ENCODE measurements at places on chromosomes 5 and 9.

GRCh38 chr9:134476942-134477335 lies 150.7 kb downstream of the RXRA start:
- no peak for DNase-seq

DNA sequence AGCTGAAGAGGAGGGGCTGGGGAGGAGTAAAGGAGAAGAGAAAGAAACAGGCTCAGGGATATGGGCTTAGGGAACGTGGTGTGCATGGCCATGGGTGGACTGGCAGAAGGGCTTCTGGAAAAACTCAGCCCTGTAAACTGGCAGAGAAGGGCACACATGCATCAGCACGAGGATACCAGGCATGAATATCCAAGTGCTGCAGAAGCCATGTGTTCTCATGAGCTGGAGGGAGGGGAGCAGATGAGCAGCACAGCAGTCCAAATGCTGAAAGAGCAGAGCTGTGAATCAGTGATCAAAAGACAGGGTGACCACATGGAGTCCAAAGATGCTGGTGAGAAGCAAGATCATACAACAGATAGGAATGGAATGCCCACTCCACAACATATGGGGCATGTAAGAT lies 72.3 kb downstream of the SEMA5A start:
- DNase-seq: no peak

DNA sequence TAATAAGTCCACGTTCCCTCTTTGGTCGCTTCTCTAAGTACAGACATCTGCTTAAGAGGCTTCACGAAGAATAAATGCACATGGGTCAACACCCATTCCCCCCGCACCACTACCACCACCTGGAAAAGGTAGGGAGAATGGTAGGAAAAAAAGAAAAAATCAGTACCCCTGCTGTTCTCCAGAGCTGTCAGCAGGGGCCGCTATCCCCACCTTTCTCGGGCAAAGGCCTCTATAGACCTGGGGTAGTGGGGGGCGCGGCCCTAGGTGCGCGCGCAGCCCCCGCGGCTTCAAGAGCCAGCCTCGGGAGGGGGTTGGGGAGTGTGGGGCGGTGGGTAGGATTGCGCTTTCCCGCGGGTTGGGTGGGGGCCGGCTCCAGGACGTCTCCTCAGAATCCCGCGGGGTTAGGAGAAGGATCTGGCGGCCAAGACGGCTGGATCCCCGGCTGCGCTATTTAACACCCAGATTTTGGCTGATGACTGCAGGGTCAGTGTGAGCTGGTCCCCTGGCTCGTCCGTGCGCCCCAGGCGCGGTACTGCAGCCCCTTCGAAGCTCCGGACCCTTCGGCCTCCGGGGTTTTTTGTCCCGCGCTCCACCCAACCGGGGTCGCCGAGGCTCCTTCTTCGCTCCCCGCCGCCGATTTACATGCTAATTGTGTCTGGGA lies 1.6 kb upstream of the SEMA6A start:
- no peak for DNase-seq

DNA sequence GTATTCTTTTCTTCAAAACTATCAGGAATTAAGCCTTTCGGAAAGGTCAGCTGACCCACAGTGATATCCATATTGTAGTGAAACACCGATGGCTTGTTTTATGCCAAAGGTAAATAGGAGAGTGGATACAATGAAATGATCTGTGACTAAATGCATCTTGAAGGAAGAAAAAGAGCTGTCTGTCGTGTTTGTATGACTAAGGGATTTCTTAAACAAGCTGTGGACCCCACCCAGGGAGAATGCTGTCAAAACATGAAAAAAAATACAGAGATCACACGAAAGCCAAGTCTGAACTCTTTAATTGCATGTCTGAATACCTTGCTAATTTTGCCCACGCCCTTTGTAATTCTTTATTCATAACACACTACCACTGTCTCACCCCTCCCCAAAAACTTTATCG lies 286.4 kb upstream of the WWC1 start:
- DNase-seq: no peak

DNA sequence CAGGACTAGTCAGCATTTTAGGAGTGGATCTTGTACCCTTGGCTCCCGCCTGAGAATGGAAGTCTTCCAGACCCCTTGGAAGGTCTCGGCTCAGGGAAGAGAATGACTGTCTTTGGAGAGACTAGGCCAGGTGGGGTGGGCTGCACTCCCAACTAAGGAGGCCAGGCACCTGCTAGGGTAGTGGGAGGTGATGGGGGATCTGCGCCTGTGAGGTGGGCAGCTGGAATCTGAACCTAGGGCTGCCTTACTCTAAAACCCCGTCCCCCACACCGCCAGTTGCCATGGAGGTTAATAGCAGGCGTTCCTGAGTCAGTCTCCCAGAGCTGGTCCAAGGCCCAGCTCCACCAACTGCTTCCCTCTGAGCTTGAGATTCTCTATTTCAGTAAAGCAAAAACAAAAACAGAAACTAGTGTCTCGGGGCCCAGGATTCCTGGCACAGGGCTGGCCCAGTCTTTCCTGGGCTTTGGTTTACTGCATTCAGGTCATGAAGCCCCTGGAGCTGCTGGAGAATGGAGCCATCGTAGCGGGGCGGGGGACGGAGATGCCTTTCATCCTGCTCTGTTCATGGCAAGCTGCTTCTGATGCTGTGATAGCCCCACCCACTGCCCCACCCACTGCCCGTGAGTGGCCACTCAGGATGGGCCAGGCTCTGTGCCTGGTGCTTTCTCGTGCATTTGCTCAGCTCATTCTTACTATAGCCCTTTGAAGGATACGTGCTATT lies 57.5 kb downstream of the DAB2IP start:
- DNase-seq: no peak

- no peak for DNase-seq
Observed at GRCh38 chr5:119332978-119333401, 22.8 kb upstream of the TNFAIP8 start.

GRCh38 chr5:157172403-157172802 lies 6.3 kb upstream of the GARIN3 start:
- no peak for DNase-seq

GRCh38 chr5:1261643-1262042 lies 33.2 kb downstream of the TERT start:
- DNase-seq: no peak

DNA sequence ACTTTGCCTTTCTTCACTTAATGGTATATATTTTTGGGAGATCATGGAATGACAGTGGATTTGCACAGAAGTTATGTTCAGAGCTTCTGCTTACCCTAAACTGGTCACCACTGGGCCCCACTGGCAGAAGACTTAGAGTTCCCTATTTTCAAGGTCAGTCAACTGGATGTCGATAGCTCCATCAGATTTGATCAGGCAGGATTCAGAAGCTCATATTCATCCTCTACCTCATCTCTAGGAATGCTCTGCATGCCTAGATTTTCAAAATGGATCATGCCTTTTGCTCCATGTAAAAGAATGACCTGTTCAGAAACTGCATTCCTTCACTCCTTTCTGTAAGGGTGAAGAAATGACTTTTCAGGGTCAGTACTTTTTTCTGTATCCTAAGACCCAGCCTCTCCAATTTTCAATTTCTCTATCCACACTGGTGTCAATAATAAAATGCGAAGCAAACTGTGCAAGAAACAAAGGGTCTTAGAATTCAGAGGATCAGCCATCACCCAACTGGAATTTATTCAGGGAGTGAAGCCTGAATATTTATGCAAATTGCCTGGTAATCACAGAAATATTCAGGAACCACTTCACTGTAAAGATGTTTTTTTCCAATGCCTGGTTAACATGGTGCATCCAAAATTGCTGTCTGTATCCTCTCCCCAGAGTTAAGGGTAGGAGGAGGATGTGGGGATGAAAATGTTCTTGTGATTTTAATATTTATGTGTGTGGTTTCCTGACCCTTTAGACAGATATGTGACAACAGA lies 125.4 kb downstream of the DOCK2 start:
- no peak for DNase-seq

DNA sequence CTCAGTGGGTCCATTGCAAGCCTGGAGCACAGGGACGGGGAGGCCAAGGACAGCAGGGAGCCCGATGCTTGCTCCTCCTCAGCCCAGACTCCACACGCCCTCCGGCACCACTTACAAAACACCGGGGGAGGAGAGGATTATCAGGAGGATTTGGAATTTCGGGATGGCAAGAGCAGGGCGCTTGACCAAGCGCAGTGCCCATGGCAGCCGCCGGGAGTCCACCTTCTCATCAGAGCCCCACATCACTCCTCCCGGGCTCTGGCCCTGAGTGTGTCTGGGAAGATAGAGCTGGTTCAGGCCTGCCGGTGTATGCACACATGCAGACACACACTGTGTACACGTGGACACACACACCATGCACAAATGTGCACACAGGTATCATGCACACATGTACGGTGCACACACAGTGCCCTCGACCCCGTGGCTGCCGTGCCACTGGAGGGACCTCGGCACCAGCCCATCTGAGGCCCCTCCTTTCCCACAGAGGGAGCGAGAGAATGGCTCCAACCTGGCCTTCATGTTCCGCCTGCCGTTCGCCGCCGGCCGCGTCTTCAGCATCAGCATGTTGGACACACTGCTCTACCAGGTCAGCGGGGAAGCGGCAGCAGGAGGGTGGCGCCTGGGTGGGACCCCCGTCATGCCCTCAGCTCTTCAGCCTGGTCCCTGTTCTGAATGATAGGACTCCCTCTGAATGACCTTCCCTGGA lies 81.7 kb downstream of the KCNT1 start:
- DNase-seq: no peak

- no peak for DNase-seq
Observed at GRCh38 chr5:27325513-27325912, 287.1 kb upstream of the CDH9 start.

DNA sequence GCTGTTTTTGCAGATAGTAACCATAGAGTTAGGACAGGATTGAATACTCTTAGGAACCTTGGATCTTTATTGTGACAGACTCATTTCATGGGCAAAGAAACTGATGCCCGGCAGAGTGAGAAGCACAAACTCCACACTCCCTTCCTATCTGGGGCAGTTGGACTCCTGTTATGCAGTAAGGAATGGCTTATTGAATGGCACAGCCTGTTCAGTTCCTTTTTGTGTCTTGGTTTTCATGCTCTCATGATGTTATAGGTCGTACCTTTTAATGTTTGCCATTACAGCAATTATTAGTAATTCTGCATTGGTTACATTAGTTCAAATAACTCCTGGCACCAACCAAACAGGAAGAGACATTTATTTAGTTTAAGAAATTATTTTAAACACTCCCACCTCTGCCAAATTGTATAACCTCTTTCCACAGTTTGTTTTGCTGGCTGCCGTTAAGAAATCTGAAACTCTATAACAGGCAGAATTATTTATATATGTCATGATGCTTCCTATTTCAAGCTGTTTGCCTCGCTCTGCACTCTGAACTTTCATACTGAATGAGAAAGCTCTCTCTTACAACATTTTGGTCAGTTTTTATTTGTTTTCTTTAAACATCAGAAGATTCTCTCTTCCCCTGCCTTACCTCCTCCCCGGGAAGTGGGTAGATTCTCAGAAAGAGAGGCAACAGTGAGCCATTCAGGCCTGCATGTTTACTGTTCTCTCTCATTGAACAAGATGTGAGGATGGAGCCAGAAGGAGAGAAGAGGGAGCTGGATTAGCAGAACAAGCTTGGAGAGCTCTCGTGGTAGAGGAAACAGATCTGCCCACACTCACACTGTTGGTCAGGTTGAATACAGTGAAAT lies 144.4 kb downstream of the ARHGEF28 start:
- DNase-seq: no peak

- DNase-seq: no peak
Observed at GRCh38 chr9:121990600-121991306, 102.4 kb downstream of the TTLL11 start.
